ENCODE measurements at places on chromosomes 12 and 14. TPM values are rescaled to one million over a fixed set of nuclear protein-coding genes. Genes with fewer than 3 reads are reported as not detected.

The CHMP4A gene
- 32.7 TPM for total RNA-seq

The FAIM2 gene
- 3.0 TPM for total RNA-seq

The PMEL gene
- 1.5 TPM for total RNA-seq

The SDSL gene
- 7.5 TPM for total RNA-seq

The OTX2 gene
- total RNA-seq: not detected
